ENCODE measurements at places on chromosomes 11 and 22.

DNA sequence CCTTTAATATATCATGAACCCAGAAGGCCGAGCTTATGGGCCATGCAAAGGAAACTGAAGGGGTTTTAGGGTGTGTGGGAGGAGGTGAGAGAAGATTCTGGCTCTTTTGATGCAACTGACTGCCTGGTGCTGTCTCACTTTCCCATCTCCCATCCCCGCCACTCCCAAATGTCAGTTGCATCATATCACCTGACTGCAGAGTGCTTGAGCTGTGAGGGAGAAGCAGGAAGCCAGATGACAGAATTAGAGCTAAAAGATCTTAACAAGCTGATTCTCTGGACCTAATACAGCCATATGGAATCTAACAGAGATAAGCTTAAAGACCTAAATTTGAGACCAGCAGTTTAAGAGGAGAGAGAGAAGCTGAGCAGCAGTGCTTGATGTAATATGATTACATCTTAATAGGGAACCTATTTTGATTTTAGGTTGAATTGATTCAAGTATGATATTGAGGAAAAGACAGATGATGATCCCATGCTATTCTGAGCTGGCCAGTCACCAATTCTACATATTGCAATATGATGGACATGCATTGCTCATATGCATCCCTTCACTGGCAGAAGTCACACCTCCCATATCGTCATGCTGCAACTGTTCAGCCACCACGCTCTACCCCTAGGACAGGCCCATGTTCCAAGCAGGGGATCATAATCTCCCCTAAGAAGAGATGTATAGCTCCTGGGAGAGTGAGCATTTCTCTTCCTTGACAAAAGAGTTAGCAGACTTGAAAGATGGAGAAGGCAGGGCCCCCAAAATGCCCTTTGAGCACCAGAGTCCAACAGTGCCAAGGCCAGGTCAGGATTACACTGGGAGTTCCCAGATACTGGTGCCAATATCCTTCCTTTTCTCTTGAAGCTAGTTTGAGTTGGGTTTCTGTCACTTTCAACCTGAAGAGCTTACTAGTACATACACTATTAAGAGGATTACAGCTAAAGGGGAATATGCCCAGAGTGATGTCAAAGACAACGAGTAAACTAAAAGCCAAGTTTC, 44.9 kb downstream of the PLEKHA7 start:
- no peak for DNase-seq
- no peaks in the 10 kb centered on the region for H3K27me3 ChIP-seq
- no peaks in the 10 kb centered on the region for H3K36me3 ChIP-seq
- H3K4me1 ChIP-seq = peaks cover 14% of the 10 kb centered on the region
- H3K4me3 ChIP-seq = no peak overlapping the region

DNA sequence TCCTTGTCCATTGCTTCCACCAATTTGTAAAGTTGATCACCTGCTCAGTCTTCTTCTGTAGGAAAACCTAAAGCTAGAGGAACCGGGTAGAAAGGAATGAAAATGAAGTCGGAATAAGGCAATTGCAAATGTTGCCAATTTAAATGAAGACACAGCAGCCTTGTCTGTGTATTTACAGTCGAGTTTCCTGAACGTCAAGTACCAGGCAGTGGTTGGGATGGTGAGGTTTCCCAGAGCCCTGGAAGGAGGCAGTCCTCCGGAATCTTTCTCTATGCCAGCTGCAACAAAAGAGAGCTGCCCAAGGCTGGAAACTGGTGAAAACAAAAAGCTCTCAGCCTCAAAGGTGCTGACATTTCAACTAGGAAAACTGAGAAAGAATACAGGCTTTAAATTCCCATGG, 17.7 kb downstream of the MAJIN start:
- H3K4me1 ChIP-seq = no peaks in the 10 kb centered on the region
- H3K4me3 ChIP-seq = no peak overlapping the region
- DNase-seq = no peak

DNA sequence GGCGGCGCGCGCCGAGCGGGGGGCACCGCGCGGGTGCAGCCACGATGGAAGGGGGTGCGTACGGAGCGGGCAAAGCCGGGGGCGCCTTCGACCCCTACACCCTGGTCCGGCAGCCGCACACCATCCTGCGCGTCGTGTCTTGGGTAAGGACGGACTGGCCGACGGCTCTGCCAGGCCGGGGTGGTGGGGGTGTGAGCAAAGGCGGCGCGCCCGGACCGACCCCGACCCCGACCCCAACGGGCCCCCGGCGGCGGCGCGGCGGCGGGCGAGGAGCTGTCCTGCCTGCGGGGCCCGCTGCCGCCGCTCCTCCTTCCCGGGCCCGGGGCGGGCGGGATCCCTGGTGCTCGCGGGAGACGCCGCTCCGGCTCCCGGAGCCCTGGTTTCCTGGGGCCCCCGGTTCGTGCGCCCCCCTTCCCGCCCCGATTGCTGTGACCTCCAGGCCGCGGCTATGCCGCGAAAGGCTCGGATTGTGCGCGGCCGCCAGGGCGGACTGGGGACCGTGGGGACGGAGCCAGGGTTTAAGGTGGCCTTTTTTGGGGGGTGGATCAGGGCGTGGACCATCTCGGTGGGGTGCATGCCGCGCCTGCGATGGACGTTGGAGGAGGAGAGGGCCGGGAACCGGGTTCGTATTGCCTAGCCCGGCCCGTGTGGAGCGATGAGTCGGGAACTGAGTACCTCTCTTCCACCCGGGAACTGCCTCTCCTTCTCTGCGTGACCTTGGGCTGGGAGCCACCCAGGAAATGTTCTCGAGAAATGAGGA, at the start of gene SYNGR1:
Gene SYNGR1, plus strand, starts transcription at position 25 of the 760 bp plus-strand sequence. Its CDS starts 20 bp downstream, at position 45.
- peaks cover 30% of the 10 kb centered on the region for H3K4me1 ChIP-seq
- peaks cover 6% of the 10 kb centered on the region for H3K27me3 ChIP-seq
- H3K4me3 ChIP-seq = peak within 1 kb of the TSS; percentile 82
- peak within 1 kb of the TSS; percentile 64 for H3K27ac ChIP-seq
- no peaks in the 10 kb centered on the region for H3K36me3 ChIP-seq

GRCh38 chr11:76778874-76779273, 4.3 kb upstream of the TSKU start:
- H3K36me3 ChIP-seq = peaks cover 9% of the 10 kb centered on the region
- H3K4me1 ChIP-seq = peaks cover 6% of the 10 kb centered on the region
- H3K4me3 ChIP-seq = no peak overlapping the region
- no peak for DNase-seq

DNA sequence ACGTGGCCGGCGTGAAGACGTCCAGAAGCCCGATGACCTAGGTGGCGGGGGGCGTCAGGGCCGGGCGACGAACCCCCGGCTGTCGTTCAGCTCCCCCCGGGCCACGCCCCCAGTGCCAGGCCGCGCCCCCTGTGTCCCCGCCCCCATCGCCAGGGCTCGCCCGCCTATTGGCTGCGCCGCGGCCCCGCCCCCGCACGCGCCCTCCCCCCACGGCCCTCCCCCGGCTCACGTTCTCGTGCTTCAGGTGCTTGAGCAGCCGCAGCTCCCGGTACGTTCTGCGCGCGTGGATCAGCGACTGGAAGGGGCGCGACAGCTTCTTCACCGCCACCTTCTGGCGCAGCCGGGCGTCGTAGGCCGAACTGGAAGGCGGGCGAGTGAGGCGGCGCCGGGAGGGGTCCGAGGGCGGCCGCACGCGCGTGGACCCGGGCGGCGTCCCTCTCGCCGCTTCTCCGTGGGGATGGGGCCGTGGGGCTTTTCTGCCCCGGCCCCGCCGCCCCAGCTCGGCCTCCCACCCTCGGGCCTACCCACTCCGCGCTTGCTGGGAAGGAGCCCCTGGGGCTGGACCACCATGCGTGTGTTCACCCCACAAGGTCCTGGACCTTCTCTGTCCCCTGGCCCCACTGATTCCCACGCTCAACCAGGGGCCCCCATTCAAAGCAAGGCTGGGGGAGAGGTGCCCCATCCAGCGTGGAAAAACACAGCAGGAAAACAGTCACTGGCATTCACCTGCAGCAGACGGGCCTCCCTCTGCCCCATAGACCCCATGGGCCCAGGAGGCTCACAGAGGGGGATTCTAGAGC, 2.4 kb downstream of the MAPK11 start:
- H3K36me3 ChIP-seq = no peaks in the 10 kb centered on the region
- no peak overlapping the region for H3K27ac ChIP-seq

DNA sequence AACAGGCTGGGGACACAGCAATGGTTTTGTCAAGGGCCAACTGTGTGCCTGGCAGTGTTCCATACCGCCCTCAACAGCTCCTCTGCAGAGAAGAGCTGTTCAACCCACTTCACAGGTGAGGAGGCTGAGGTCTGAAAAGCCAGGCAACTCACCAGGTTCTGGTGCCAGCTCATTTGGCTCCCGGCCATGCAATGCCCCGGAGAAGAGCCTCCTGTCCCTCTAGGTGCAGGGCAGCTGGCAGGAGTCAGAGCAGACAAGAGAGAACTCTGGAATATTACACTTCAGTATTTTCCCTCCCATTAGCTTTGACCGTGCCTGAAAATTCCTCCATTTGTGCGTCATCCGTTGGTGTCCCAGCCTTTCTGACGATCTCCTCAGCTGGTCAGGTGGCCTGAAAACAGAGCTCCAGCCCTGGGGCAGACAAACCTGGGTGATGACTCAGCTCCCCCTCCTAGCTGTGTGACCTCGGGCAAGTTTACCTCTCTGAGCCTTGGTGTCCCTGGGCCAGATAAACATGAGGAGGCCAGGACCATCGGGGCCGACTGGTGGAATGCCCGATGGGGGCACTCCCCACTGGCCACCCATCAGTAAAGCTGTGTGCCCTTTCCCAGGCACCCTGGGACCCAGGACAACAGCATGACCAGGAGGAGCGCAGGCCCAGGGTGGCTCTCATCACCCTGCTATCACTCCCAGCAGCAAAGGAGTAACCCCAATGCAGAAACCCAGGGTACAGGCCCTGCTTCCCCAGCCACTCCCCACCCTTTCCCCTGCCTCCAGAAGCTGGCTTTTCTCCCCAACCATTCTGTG, 9.6 kb upstream of the C1QTNF6 start:
- H3K36me3 ChIP-seq = peaks cover 1% of the 10 kb centered on the region
- peak overlapping the region; percentile 94 for H3K27ac ChIP-seq
- H3K4me1 ChIP-seq = peaks cover 63% of the 10 kb centered on the region
- DNase-seq = no peak

- DNase-seq = peak; percentile 46
- H3K4me1 ChIP-seq = peaks cover 11% of the 10 kb centered on the region
- no peak overlapping the region for H3K27ac ChIP-seq
- H3K36me3 ChIP-seq = no peaks in the 10 kb centered on the region
- no peak overlapping the region for H3K4me3 ChIP-seq
Observed at GRCh38 chr11:3160252-3161031, 4.7 kb downstream of the OSBPL5 start.

All from activated naive CD8-positive, alpha-beta T cell treated with anti-CD3 and anti-CD28 coated beads, Interleukin-2, amount 50 U/mL, for 24 hours (primary cell).